ENCODE measurements at places on chromosomes 1 and 21.

DNA sequence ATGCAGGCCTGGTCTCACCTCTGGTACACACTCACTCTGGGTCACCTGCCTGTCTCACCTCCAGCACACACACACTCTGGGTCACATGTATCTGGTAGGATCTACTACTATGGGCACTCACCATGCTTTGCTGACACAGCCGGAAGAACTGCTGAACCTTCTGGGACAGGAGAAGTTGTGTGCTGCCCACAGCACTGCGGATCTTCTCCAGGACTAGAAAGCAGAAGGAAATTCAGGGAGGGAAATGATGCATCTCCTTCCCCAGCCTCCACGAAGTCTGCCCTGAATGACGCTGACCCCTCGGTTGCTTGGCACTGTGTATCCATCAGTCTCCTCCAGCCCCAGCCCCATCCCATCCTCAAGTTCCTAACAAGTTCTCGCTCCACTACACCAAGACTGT, 7.9 kb upstream of the SMIM12 start:
- DNase-seq: no peak

- peak; percentile 55 for DNase-seq
Observed at GRCh38 chr1:48817505-48818114, 40.9 kb upstream of the BEND5 start.

DNA sequence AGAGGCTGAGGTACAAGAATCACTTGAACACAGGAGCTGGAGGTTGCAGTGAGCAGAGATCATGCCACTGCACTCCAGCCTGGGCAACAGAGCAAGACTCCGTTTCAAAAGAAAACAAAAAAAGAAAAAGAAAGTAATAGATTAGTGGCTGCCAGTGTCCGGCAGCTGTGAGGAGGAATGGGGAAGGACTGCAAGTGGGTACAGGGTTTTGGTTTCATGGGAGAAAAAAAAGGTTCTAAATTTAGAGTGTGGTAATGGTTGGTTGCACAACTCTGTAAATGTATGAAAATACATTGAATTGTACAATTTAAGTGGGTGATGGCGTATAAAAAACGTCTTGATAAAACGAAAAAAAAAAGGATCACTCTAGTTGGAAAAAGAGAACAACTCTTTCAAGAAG, 6.7 kb downstream of the TAF1A start:
- DNase-seq: no peak

GRCh38 chr21:39095681-39096080, 87.6 kb downstream of the PSMG1 start:
- DNase-seq: no peak

DNA sequence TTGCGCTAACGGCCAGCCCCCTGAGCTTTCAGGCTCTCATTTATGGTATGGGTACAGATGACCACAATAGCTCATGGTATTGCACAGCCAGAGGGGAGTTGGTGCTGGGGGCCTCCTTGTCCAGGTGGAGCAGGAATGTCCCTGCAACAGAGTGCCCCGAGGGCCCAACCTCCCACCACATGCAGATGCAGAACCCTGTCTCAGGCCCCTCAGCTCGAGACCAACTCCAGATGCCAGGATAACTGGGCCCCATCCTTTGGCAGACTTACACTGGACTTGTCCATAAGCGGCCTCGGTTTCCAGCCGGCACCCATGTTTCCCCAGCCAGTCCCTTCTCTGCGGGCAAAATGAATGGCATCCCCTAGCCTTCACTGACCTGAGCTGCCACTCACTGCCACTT, 67.1 kb downstream of the VWA5B1 start:
- DNase-seq: no peak

GRCh38 chr1:145922266-145922665, 3.7 kb upstream of the PEX11B start:
- no peak for DNase-seq

Data from prostate gland (tissue), 2 donors.